ENCODE measurements at places on chromosomes 5 and 9.

GRCh38 chr5:58106754-58107410 lies 353.0 kb downstream of the PLK2 start:
- no peak for DNase-seq

GRCh38 chr5:173878224-173878967 lies 9.8 kb upstream of the CPEB4 start:
- no peak for DNase-seq

GRCh38 chr9:129145841-129146292 lies 32.2 kb downstream of the IER5L start:
- DNase-seq = peak; percentile 97

GRCh38 chr5:137611794-137612435 lies 112.8 kb upstream of the SPOCK1 start:
- no peak for DNase-seq

DNA sequence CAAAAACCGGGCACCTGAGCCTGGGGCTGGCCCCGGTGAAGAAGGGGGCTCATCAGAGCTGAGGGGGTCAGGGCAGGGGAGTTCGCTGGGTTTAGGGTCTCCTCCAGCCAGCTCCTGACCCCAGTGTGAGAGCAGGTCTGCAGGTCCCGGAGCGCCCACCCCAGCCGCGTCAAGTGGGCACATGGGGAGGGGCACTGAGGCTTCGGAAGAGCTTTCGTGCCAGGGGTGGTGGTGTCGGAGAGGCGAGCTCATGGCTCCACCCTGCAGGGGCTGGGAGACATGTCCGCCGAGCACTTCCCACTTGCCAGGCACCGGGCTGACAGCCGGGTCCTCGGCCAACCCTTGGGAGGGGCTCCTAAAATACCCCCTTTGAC lies 13.2 kb downstream of the VAV2 start:
- DNase-seq = no peak

- DNase-seq = no peak
Measured at GRCh38 chr5:73759771-73760170, 133.8 kb downstream of the ARHGEF28 start.

- no peak for DNase-seq
Measured at GRCh38 chr5:2135354-2135753, 252.6 kb upstream of the IRX4 start.

GRCh38 chr5:156929366-156929948 lies 33.6 kb downstream of the TIMD4 start:
- DNase-seq = no peak

DNA sequence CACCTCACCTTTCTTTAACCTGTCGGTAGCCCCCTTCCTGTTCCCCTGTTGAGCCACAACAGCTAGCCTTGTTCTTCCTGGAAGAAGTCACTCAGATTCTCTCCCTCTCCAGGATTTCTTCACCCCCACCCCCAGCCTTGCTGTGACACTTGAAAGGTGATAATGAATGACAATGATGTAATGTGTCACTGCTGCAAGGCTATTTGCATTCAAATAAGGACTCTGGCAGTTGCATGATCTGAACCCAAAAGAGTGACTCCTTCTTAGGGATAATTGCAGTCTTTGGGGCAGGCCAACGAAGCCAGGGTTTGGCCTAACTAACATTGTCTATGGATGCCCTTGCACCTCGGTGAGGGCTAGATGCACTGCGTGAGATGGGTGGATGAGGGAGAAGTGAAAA lies 154.4 kb upstream of the CLINT1 start:
- no peak for DNase-seq

GRCh38 chr9:103991698-103992097 lies 102.4 kb upstream of the SMC2 start:
- DNase-seq = peak; percentile 56

GRCh38 chr9:78663369-78663768 lies 366.4 kb downstream of the PSAT1 start:
- no peak for DNase-seq

- no peak for DNase-seq
Measured at GRCh38 chr9:111683392-111683791, 22.0 kb downstream of the GNG10 start.

GRCh38 chr5:172585114-172585513 lies 55.9 kb upstream of the NEURL1B start:
- no peak for DNase-seq

DNA sequence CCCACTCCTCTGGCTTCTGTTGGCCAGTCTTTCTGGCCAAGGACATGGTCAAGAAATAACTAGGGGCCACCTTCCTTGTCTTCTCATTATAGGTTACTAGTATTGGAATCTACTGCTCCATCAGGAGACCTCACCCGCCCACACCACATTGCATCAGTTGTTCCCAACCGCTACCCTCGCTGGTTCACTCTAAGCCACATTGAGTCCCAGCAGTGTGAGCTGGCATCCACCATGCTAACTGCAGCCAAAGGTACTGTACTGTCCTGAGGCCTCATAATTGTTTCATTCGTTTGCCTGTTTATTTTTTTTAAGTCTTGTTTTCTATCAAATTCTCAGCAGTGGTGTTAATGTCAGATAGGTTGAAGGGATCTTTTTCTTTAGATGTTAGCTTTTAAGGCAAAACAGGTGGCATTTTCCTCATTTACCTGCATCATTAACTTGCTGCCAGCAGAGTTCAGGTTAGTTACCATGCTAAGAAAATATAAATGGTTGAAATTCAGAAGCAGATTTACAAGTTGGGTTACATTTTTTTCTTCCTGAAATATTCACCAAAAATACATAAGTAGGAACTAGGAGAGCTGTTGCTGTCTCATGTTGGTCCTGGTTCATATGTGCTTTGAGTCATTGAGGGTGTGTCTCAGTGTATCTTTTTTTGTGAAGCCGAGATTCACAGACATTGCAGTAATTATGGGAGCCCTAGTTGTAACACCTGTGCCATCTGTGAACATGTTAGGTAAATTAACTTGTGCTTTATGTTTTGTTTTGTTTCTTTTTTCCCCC lies 206.9 kb downstream of the ZSWIM6 start:
- no peak for DNase-seq

GRCh38 chr5:150078802-150079689 lies 7.3 kb downstream of the CSF1R start:
- DNase-seq = no peak

DNA sequence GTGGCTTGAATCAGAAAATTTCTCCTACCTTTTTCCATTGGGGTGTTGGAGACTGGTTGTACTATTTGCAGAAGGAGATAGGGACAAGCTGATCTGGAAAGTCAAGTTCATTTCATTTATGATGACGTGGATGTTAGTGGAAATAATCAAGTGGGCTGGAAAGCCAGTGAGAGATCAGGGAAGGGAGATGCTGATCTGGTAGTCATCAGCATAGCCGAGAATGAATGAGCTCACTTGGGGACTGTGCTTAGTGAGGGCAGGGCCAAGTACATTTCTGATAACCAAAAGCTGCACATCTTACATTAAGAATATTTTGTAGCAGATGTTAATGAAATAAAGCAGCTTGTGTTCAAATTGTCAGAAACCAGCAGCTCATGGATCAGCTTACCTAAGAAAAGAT lies 12.1 kb downstream of the MAN2A1 start:
- DNase-seq = peak; percentile 69

DNA sequence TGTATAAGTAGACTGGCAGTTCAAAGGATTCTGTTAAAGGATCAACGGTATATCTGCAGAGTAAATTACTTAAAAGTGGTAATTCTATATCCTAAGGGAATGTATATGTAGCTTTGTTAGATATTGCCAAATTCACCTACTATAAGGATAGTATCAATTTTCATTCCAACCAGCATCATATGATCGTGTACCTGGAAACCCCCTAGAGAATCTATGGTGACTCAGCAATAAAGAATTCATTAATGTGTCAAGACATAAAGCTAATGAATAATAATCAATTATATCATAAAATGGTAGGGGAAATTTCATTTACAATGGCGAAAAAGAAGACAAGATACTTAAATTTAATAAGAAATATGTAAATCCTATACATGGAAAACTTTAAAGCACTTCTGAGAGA lies 234.1 kb upstream of the ACTBL2 start:
- no peak for DNase-seq

DNA sequence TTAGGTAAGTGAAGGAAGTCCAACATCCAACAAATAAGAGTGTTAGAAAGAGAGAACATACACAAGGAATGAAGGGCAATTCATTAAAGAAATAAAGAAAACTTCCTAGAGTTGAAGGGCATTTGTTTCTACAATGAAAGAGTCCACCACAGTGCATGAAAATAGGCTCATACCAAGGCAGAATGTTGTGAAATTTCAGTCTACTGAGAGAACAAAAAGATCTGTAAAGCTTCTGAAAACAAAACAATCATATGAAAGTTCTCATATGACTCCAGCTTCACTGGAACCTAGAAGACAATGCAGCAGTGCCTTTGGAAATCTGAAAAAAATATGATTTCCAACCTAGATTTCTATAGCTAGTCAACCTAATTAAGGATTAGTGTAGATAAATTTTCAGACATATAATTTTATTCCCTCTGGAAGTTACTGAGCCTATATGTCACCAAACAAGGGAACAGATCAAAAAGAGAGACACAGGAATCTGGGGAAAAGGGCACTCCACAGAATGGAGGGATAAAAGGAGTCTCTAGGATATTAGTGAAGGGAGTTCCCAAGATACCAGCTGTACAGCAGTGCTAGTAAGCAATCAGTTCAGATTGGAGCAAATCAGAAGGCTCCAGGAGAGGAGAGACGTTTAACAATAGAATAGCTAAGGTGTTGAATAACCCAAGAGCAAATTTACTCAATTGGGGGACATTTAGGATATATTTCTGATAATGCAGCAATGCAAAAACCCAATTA lies 5.8 kb downstream of the C5orf58 start:
- no peak for DNase-seq

DNA sequence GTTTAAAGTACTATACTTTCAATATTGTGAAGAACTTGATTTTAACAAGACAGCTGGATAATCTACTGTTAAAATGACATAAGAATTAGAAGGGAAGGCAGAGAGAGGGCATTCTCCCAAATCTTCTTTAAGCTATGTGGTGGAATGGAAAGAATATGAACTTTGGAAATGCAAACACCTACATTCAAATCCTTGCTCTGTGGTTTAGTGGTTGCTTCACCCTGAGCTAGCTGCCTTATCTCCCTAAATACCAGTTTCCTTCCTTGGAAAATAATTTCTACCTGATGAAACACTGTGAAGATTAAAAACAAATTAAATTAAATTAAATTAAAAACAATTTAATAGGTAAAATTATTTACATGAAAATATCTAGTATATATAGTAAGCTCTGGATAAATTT lies 98.5 kb downstream of the GPR21 start:
- no peak for DNase-seq

- DNase-seq = no peak
Measured at GRCh38 chr5:172322028-172322965, 38.7 kb upstream of the UBTD2 start.

DNA sequence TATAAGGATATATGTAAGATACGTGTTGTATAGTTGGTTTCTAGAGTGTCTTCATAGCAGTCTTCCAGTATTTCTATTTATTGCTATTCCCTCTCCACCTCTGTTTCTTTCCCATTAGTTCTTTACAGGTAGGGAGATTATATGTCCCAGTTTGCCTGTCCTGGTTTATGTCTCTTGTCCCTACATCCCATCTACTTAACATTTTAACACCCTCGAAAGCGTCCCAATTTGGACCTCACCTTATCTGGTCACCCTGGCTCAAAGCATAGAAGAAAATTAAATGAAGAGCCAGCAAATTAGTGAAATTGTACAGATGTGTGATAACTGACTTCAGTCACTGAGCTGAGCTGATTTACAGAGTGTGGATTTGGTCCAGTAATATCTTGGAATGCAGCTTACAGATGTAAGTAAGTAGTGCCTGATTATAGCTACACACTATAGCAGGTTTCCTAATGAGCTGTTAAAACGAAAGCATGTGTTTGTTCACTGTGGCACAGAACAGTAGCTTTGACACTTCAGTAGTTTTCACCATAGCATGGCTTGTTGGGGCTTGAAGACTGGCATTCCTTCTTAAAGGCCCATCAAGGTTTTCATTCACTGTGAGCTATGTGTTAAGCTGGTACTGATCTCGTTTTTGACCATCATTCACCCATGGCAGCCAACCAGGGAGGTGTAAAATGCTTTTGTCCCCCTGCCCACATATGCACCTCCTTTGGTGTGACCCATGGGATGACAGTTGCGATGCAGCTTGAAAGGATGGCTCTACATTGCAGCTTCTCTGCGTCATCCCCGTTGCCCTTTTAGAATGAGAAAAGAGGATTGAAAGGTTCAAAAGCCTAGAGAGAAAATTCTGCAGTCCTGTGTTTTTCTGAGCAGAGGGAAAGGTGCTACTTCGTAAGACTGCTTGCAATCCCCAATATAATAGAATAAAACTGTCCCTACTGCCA lies 192.1 kb upstream of the DMRT1 start:
- no peak for DNase-seq

DNA sequence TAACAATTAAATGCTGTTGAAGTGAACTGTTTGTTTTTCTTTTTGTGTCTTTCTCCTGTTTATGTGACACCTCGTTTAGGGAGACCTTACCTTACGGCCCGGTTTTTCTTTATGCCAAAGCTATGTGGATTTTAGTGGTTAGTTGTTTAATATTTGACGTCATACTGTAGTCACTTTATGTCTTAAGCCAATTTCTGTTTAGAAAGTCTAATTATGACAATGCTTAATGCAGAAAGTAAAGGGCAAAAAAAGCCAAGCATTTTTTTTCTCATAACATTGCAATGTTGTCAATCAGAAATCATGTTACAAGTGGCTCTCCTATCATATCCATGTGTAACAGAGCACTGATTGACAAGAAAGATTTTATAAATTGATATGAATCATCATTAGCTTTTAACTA lies 442.5 kb upstream of the ARRDC3 start:
- no peak for DNase-seq

DNA sequence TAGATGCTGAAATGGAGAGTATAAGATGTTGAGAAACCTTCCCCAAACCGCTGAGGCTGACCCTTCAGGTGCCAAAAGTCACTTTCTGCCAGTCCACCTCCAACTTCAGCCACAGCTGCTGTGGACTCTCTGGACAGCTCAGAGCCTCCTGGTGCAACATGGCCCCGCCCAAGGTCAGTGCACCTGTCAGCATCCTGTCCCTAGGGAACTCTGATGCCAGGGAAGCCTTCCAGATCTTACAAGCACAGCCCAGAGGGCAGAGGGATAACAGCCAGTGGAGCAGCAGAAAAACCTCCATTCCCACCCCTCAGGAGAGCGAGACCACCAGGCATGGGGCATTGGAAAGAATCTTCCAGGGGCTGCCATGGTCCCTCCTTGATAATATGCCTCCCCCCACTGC lies 10.5 kb upstream of the PTGES2 start:
- no peak for DNase-seq

GRCh38 chr5:138990986-138991590 lies 116.0 kb upstream of the LRRTM2 start:
- no peak for DNase-seq

DNA sequence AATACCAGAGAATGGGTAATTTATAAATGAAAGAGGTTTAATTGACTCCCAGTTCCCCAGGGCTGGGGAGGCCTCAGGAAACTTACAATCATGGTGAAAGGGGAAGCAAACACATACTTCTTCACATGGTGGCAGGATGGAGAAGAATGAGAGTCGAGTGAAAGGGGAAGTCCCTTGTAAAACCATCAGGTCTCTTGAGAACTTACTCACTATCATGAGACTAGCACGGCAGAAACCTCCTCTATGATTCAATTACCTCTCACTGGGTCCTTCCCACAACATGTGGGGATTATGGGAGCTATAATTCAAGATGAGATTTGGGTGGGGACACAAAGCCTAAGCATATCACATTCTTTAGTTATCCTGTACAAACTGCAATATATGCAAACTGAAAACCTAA lies 609.4 kb downstream of the MTRR start:
- DNase-seq = peak; percentile 8
